ENCODE measurements at places on chromosomes 5 and 9.

DNA sequence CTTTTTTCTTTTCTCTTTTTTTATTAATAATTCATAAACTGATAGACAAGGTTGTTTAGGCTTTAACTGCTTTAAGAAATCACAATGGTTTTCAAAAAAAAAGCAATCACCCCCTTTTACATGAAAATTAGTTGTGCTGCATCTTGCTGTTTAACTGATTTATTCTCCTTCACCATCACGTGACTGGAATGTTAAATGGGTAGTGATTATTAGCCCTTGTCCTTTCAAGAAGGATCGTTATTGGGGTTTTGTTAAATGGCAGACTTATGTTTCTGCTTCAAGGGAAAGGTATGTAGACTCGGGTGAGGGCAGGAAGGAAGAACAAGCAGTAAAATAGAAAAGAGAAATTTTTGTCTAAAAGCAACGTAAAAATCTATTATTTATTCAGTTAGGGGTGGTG is 175.6 kb upstream of the TLE4 start:
- no peak for DNase-seq

DNA sequence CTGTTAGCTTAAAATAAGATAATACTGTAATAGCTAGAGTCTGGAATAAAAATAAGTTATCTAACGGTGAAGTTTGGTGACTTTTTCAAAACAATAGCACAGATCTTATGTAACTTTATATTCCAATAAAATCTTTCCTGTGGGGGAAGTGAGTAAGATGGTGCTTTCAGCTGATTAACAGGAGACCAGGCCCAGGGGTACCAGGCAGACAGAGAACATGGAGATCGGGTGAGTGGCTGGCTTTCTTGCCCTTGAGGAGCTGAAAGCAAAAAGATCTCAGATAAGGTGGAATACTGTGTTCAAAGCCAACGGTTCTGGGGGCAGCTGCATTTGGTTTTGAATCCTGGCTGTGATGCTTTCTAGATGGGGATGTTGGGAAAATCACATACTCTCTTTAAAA is 61.3 kb downstream of the MAT2B start:
- DNase-seq, result no peak

- DNase-seq, result no peak
These were observed 107.4 kb upstream of the LHFPL2 start for GRCh38 chr5:78755822-78756429.

GRCh38 chr5:148956477-148957385 is 106.1 kb downstream of the SH3TC2 start:
- no peak for DNase-seq

GRCh38 chr5:158375531-158375930 is 516.6 kb upstream of the CLINT1 start:
- no peak for DNase-seq

All from stimulated activated CD4-positive, alpha-beta T cell treated with anti-CD3 and anti-CD28 coated beads, Interleukin-15, amount 100 ng/mL, for 1 hour (primary cell).